ENCODE measurements at places on chromosomes 1 and 21.

DNA sequence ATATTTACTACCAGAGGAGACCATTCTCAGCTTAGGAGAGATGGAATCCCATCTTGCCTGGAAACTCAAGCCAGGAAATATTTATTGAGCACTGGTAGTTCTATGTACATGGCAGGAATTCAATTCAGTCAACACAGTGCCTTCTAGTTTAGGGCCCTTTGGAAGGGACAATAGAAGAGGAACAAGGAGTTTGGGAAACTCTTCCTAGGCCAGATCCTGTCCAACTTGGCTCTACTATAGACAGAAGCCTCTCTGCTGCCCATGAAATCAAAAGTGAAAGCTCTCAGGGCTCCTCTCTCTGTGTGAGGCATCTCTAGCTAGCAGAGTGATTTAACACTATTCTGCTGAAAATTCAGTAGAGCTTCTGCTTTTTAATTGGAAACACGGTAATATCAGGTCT, 244.6 kb upstream of the MAP1LC3C start:
- DNase-seq = peak; percentile 83

DNA sequence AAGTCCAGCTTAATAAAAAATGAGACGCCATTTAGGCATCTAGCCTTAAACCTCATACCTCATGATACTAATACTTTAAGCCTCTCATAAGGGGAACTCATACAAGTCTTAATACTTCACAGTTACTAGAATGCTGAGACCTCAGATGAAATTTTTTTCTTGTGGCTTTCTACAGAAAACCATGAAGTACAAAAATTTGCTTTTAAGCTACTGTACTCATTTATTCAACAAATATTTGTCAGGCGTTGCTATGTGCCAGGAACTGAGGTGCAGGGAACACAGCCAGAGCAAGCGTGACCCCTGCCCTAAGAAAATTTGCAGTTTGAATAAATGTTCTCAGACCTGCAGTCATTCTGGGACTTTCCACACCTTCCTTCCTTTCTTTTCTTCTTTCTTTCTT, 150.6 kb downstream of the MRPL39 start:
- no peak for DNase-seq

DNA sequence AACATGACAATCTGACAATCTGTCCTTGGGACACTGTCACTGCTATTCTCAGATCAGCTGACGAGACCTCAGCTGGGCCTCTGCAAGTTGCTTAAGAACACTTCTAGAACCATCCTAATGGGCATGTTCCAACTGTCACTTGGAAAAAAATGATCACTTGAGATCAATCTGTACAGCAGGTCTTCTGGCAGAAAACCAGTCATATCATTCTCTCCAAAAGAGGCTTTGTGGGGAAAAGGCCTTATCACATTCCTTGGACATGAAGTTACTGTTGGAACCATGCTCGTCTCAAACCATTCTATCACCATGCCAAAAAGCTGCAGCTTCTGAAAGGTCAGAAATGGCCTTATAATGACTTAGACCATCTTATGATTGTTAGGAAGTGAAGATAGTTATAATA, 744.2 kb downstream of the USP25 start:
- DNase-seq = peak; percentile 27

DNA sequence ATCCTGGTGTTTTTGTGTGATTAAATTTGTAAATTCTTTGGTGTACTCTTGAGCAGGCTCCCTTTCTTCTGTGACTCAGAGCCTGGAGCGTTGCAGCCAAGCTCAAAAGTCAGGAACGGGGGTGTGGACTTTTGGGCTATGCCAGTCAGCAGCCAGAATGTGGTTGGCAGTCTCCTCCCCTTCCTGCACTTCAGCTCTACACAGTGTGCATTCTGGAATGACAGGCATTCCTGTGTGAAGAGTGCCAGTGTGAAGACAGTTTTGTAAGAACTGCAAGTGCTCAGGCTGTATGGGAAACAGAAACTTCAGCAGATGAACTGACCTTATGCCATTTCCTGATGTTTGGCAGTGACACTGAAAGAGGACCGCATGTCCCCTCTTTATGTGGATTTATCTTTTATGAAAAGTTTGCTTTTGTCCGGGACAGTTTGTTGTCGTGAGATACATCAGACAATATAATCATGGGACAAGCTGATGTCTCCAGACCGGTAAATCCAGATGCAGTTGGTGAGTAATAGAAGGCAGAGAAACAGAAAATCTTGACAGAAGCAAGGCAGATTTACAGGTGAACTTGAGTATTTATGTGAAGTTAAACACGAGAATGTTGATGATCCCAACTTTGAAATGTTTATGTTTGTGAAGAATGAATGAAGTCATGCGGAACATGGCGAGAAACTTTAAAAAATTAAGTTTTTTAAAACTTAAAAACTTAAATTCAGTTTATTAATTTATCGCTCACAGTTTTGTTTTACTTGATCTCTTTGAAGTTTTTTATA, 67.7 kb upstream of the RCC1 start:
- DNase-seq = peak; percentile 79

GRCh38 chr1:18734461-18735223, 104.0 kb downstream of the PAX7 start:
- DNase-seq = no peak

DNA sequence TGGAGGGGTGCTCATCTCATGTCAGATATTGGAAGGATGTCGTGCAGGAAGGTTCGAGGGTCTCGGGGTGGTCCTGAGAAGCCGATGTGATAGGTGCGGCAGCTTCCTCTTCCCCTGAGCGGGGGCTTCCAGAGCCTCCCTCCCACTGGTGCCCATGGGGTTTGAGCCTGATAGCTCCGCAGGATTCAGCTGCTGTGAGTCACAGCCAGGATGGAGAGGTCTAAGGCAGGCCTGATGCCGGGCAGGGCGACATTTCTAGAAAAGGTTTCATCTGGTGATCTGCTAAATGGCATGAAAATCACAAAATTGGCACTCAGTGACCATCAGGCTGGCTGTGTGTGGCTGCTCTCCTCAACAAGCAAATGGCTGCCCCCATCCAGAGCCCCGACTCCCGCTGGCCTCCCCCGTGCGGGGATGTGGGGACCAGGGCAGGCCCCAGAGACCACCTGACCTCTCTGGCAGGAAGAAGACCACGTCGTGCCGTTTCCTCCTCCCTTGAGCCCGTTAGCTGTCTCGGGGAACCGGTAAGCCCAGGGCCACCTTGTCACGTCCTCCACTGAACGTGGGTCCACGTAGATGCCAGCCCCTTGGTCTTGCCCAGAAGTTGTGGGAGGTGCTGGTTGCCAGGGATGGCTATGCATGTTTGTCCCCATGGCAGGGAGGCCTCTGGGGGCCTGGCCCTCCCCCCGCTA, 66.1 kb downstream of the SKI start:
- DNase-seq = no peak

DNA sequence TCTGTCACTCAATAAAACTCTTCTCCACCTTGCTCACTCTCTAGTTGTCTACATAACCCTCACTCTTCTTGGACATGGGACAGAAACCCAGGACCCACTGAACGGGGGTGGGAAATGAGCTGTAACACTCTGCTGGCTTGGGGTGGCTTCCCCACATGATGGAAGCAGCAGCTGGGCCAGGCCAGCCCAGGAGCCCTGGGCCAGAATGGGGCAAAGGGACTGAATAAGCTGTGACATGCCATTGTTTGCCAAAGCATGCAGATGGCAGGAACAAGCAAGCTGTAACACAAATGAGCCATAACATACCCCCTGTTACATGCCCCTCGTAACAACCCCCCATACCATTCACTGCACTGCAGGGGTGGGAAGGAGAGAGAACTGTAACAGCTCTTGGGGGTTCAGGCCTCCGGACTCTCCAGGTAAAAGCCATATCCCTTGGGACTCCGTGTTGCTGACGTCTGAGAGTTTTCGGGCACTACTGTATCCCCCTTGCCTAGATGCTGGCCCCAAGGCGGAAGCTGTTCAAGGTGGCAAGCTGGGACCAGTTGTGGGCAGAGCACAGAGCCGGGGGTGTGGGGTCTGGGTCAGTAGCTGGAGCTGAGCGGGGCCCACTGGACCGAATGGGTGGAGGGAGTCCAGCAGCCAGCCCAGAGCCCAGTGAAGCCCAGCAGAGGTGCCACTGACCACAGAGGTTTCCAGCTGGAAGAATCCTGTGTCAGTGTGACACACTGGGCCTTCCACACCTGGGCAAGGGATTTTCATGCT, 56.1 kb upstream of the DMRTB1 start:
- no peak for DNase-seq

DNA sequence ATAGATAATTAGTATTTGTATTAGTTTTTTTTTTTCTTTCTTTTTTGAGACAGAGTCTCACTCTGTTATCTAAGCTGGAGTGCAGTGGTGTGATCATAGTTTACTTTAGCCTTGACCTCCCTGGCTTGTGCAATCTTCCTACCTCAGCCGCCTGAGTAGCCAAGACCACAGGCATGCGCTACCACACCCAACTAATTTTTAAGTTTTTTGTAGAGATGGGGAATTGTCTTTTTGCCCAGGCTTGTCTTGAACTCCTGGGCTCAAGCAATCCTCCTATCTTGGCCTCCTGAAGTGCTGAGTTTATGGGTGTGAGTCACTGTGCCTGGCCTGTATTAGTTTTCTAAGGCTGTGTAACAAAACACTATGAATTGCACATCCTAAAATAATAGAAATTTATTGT, 58.3 kb downstream of the MSH4 start:
- no peak for DNase-seq

DNA sequence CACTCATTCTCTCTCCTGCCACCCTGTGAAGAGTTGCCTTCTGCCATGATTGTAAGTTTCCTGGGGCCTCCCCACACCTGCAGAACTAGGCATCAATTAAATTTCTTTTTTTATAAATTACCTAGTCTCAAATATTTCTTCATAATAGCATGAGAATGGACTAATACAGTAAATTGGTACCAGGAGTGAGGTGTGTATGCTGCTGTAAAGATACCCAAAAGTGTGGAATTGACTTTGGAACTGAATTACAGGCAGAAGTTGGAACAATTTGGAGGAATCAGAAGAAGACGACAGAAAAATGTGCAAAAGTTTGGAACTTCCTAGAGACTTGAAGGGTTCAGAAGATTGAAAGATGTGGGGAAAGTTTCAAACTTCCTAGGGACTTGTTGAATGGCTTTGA, 308.1 kb upstream of the TMPRSS15 start:
- DNase-seq = no peak

DNA sequence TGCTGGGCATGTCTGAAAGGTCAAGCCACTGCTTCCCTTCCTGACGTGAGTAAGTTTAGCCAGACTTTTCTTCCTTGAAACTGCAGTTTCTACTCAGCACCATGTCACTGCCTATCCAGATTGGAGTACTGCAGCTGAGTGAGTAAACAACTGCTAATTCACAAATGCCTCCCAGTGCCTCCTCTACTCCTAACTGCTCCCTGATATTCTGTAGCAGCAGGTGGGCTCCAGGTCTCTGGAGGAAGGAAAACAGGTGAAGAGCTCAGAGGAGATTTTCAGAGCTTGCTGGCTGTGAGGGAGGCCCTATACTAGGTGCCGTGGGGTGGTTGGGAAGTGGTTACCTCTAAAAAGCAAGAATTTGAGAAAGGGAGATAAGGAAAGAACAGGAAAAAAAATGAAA, 96.5 kb downstream of the KIF14 start:
- no peak for DNase-seq

DNA sequence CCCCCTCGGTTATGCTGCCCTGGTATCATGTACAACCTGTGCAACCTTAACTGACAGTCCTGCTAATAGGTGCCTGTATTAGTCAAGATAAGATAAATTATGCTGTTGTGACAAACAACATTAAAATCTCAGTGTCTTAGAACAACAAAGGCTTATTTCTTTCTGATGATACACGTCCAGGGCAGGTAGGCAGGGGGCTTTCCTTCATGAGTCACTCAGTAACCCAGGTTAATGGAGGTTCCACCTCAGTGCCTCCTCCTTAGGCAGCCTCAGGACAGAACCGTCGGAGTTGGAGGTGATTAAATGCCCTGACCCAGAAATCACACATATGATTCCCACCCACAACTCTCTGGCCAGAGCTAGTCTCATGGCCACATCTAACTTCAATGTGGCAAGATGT, 94.6 kb upstream of the CASZ1 start:
- DNase-seq = no peak

GRCh38 chr1:110548381-110548780, 29.4 kb upstream of the KCNA10 start:
- peak; percentile 58 for DNase-seq

DNA sequence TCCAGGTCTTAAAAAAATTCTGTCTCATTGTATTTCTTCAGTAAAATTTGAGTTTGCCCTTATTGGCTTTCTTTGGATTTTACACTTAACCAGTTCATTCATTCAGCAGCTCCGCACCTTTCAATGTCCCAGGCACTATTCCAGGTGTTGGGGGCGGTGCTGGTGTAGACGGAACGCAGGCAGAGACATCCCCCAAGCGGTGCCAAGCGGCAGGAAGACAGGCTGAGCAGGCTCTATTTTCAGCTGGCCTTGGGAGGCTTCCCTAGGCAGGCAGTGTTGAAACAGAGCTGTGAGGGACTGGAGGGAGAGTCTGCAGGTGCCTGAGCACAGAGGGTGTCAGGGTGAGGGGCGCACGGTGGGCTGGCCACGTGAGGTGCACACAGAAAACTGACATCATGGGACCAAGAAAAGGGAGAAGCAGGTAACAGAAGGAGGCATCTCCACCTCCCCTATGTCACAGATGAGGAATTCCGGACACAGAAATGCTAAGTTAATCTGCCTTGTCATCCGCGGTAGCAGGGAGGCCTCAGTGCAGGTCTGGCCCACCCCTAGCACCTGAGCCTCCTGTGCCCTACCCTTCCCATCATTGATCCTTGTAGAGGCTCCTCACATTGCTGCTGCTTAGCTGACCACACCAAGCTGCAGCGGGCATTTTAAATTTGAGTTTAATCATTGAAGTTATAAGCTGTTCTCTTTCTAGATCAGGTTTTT, 40.8 kb downstream of the SLC37A1 start:
- no peak for DNase-seq

GRCh38 chr1:28640766-28641165, 2.1 kb downstream of the TAF12 start:
- no peak for DNase-seq

GRCh38 chr1:188670837-188671236, 1806.8 kb downstream of the BRINP3 start:
- DNase-seq = peak; percentile 6

GRCh38 chr1:243273506-243273905, 17.7 kb downstream of the SDCCAG8 start:
- DNase-seq = no peak

DNA sequence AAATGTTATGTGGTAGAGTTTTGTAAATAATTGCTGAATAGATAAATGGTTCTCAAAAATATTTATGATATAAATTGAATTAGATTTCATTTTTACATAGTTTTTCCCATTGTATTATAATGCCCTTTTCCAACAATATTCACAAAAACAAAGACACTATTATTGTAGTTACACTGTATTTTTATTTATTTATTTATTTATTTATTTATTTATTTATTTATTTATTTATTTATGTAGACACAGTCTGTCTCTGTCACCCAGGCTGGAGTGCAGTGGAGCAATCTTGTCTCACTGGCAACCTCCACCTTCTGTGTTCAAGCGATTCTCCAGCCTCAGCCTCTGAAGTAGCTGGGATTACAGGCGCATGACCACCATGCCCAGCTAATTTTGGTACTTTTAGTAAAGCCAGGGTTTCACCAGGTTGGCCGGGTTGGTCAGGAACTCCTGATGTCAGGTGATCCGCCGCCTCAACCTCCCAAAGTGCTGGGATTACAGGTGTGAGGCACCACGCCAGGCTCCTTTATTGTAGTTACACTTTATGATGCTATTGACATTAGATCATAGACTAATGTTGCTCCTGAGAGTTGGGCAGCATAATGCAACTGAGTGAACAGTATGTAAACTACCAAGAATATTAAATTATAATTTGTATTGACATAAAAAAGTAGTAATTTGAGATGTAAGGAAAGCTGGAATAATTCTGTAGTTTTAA, 1430.0 kb upstream of the PRMT6 start:
- DNase-seq = no peak

Measured in NCI-H446 (cell line).